B cell (primary cell): ENCODE measurements at places on chromosomes 5 and 9.

DNA sequence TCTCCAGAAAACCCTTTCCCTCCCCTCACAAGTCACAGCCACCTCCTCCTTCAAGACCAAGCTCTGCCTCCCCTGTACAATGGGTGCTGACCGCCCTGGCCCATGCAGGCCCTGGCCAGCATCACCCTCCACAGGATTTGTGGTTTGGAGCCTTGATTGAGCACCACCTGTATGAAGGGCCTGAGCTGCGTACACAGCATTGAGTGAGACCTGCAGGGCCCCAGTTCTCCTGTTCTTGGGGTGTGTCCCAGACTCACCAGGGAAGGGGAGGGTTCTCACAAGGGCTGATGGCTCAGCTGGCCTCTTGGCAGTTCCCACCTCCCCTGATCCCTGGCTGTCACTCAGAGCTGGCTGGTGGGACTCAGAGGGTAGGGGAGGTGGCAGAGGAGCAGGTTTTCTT is 63.7 kb upstream of the IER5L start:
- DNase-seq = no peak

DNA sequence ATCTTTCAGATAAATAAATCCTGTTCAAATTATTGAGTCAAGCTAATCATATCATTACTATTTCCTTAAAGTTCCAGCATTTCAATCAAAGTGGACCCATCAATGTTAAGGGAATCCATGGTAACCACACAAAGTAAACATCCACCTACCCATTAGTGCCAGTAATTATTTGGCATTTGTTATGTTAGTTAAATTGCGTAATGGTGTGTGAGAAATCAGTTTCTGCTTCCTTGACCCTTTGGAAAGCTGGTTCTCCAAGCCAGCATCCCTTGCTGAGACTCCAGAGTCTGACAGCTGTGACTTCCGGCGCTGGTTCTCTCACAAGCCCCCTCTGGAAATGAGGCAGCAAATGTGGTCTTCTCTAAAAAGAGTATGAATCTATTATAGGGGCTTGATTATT is 308.6 kb upstream of the EFNA5 start:
- no peak for DNase-seq

- no peak for DNase-seq
Observed at GRCh38 chr5:83368319-83368718, 103.2 kb upstream of the VCAN start.

GRCh38 chr9:114386886-114387679 is 699 bp downstream of the AKNA start:
- DNase-seq = peak; percentile 36

DNA sequence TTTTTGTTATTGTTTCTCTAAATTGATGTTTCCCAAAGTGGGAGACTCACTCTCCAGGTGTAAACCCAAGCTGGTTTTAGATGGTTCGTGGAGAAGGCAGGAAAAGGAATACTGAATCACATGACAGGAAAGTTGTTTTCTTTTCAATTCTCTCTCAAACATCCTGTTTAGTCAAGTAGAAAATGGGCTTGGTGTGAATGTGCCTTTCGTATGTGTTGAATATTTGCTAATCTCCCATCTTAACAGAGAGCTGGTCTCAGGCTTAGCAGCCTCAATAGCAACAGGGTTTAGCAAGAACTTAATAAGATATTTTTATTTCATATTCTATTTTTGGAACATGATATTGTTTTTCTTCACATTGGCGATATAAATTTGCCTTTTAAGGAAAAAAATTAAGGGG is 119.7 kb downstream of the INSYN2B start:
- no peak for DNase-seq

DNA sequence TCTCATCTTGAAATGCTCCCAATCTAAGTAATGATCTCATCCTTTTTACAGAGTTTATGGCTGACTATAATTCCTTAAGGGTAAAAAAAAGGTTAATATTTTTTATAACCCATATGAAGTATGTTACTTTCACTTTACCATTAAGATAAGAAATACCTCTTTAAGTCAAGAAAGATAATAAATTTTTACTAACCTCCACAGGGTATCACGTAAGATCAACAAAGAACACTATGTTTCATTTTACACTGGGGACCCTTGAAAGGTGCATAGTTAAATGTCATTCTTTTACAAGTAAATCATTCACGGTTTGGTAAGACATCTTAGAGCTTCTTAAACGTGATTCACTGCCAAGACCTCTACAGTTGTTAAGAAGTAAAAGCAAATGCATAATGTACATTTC is 472.7 kb upstream of the CDH9 start:
- DNase-seq = no peak

DNA sequence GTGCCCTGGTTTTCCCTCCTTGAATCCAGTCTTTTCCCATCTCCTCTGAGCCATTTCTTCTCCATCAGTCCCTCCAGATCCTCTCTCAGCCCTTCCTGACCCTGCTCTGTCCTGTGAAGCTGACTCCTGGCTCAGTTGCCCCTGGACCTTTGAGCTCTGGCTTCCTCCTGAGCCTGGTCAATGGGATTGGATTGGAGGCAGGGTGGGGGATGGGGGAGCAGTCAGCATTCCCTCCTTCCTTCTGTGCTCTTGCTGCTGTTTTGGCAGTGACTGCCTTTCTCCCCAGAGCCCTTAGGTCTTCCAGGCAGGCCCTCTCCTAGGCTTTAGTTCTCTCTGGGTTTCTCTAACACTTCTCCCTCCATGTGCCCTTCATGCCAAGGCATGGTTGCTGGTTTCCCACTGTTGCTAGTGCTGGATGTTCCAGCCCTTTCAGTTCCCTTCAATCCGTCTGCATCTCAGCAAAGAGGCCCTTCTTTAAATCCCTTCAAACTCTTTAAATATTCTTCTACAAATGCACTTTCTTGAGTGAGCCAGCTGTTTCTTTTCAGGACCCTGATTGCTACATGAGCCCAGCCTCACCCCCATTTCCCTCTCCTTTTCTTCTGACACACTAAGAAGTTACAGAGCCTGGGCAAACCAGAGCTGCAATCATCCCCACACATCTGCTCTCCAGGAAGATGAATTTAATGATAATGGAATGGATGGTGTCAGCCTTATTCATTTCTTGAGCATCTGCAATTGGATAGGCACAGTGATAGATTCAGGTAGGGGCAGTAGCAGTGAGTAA is 2.2 kb downstream of the TNFSF15 start:
- no peak for DNase-seq

GRCh38 chr9:35690614-35691333 is 1.0 kb upstream of the TPM2 start:
- DNase-seq = peak; percentile 38

DNA sequence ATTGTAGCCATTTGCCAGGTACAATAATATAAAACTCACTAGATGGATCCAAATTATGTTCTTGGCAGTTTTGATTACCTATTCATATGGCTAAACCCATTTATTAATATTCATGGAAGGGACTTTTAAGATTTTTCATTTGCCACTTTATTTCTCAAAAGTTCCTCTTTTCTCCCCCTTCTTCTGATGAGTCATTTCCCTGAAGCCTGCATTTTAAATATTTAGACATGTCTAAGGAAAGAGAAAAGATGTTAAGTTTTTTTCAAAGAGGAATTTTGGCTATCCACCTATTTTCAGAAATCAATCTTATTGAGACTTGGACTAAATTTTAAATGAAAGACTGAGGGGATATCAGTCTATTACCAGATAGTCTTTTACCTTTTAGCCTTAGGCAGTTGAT is 1189.4 kb downstream of the EFNA5 start:
- no peak for DNase-seq

GRCh38 chr5:137609127-137609526 is 110.0 kb upstream of the SPOCK1 start:
- no peak for DNase-seq

GRCh38 chr5:94025788-94026473 is 284.5 kb upstream of the POU5F2 start:
- DNase-seq = no peak

GRCh38 chr5:114362197-114362976 is 517 bp downstream of the KCNN2 start:
- DNase-seq = peak; percentile 5

DNA sequence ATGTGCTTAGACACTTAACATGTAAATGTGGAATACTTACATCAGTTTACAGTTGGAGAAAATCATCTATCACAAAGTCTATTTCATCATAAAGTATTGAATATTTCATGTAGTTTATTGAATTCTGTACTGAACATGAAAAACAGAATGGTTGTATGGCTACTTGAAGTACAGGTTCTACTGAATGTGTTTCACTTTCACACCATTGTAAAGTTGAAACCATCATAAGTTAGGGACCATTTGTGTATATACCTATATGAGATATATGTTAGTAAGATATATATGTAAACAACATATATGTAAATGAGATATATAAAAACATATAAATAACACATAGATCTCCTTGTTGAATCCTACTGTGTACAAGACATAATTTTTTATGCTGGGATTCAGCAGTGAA is 63.0 kb upstream of the TAF11L2 start:
- no peak for DNase-seq

DNA sequence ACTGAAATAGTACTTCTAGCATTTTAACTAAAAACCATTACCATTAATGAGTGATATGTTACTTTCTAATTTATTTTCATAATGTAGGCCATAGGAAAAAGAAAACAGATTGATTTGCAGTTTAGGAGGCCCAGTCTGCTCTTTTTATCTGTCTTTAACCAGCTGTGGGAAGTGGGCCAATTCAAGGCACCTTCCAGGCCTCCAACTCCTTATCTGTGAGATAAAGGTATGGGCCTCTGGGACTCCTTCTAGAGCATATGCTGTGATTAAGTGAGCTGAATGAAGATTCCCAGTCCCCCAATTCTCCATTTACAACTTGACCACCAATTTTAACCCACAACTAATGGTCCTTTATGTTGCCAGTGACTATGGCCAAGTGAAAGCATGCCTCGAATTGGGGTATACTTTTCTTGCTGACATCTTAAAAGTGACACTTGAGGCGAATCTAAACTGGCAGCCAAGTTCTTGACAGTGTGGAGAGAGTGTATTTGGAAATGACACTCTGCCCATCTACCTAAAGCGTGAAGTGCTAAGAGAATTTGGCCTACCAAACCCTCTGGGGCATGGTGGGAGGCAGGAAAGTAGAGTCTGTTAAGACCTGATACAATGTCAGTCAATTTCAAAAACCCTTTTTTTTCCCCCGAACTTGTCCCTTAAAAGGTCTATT is 88.3 kb downstream of the PIK3R1 start:
- no peak for DNase-seq

DNA sequence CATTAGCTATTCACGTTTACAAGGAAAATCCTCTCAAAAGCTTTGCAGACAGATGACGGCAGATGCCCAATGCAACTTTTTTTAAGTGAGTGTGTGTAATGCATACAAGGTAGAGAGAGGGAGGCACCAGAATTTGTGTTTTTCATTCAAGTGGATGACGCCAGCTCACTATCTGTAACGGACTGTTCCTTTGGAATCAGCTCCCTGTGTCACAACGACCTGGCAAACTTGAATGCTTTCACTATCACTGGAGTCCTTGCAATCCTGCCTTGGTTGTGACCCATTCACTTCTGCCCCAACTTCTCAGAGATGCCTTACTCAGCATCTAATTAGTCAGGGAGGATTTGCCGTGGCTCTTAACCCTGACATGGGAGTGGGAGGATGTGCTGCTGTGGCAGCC is 148.5 kb downstream of the BNC2 start:
- no peak for DNase-seq

GRCh38 chr9:77561331-77562018 is 86.6 kb downstream of the GNA14 start:
- DNase-seq = no peak

DNA sequence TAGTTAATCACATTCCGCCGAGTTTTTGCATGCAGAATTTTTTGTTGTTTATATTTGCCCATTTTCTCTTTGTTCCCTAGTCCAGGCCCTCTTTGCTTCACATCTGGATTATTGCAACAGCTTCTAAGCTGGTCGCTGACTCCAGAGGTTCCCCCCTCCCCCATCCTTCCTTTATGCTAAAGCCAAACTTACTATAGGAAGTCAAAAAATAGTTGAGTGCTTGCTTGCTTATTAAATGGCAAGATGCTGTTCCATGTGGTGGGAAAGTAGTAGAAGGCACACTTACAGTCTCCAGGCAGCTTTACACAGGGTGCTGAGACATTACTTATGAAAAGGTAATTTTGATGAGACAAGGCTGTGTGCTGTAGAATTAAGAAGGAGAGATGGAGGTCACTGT is 1.3 kb downstream of the ZBTB34 start:
- no peak for DNase-seq

DNA sequence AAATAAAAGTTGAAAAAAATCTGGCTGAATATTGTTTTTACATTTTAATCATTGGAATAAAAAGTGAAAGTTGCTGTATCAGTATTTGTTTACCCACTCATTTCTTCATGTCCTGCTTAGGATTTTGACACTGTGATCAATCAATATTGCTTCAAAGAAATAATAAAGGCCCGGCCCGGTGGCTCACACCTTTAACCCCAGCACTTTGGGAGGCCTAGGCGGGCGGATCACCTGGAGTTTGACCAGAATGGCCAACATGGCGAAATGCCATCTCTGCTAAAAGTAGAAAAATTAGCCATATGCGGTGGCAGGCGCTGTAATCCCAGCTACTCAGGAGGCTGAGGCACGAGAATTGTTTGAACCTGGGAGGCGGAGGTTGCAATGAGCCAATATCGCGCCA is 93.7 kb upstream of the CTNND2 start:
- DNase-seq = no peak

DNA sequence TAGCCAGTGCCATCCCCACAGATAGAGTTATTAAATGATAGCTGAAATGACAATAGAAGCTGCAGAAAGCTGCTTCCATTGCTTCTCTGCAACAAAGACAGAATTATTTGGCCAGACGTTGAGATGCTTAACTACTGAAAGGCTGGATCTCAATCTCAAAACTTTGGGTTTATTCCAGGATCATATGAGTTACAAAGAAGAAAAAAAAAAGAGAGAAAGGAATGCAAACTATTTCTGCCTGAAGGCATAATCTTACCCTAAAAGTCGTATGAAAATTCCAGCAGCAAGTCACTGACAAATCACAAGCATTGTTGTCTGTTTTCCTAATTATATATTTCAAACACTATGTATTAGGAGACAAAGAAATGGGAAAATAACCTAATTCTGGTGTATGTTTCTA is 12.8 kb upstream of the TYRP1 start:
- no peak for DNase-seq

DNA sequence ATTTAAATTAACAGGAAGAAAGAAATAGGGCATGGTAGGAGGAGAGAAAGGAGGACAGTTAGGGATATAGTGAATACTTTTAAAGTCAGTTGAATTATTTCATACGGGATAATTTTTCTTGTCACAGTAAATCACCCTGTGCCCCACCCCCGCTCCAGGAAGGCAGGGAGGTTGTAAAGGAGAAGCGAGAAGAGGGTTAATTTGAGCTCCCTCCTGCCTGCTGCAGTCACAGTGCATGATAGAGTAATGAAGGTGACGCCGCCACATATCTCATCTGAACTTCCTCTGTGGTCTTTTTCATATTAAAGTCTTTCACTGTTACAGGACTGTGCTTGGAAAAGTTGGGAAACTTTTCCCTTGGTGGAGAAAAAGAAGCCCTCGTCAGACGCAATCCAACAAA is 896 bp upstream of the PCSK5 start:
- no peak for DNase-seq

GRCh38 chr5:133831491-133832224 is 136.8 kb downstream of the C5orf15 start:
- DNase-seq = no peak

- DNase-seq = peak; percentile 15
Observed at GRCh38 chr5:4879693-4880303, 260.3 kb upstream of the ADAMTS16 start.

- DNase-seq = no peak
Observed at GRCh38 chr9:107308461-107308860, 25.4 kb downstream of the RAD23B start.

GRCh38 chr9:77838986-77839385 is 190.9 kb upstream of the GNA14 start:
- no peak for DNase-seq
